ENCODE measurements at places on chromosomes 7 and 10.

DNA sequence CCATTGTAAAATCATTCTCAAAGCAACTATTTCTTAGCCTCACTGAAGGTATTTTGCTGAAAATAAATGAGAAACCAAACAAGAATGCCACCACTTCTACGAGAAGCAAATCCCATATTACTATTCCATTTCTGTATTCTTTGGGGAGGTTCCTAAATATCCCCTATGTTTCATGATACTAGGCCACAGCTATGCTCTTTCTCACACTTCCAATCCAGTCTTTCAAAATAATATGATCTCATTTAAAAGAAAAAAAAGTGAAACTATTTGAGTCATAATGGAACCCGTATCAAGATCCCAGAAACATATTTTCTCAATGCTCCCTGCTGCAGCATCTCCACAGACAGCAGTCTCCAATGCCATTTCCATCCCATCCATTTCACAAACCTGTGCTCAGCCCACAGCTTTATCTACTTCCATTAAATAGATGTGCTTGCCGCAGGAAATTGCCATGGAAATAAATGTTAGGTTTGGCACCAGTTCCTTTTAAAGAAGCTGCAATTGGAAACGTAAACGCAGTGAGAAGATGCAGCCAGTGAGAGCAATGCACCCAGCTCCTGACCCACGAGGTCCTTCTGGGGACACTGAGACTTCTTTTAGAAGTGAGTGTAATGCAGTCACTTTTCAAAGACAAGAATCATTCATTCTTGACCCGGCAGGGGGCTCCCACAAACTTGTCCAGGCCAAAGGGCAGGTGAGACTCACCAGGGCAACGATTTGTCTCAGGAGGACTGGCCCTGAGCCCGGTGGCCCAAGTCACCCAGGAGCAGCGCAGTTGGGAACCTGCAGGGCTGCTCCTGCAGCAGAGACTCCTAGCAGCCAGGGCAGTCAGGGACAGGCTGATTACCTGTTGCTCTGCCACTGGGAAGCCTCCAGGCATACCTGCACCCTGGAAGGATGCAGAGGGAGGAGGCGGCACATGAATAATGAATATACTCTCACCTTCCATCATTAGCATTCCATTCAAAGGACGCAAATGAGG, 99.6 kb downstream of the C10orf90 start:
- no peak for DNase-seq

DNA sequence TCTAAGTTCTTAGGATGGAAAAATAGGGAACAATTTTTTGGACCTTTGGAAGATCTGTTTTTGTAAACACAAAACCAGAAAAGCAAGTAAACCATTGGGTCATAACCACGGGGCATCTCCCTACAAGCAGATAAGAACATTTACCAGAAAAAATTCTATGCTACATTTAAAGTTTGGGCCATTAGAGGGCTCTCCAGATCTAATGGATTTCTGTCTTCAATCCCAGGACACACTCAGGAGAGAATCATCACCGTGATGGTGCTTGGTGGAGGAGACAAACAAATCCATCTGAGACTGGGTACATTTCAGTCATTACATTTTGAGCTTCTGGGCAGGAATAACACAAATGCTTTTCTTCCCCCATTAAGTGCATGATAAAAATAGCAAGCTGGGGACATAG, 178.4 kb upstream of the TARP start:
- DNase-seq, result no peak

DNA sequence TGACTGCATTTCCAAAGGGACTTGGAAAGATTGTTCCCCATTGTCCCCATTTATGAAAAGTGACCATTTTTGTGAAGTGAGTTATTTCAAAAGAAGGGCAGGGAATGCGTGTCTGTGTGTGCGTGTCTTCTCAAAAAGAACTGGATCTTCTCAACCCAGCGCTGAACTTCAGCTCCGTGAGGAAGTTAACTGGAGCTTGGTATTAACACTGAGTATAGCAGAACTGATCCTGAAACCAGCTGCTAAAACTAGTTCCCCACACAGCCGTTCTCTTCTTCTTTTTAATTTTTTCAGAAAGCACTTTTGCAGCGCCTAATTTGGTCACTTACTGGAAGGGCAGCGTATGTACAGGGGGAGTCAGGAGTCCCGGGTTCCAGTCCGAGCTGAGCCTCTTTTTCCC, 45.8 kb upstream of the PLEKHA1 start:
- DNase-seq, result no peak

DNA sequence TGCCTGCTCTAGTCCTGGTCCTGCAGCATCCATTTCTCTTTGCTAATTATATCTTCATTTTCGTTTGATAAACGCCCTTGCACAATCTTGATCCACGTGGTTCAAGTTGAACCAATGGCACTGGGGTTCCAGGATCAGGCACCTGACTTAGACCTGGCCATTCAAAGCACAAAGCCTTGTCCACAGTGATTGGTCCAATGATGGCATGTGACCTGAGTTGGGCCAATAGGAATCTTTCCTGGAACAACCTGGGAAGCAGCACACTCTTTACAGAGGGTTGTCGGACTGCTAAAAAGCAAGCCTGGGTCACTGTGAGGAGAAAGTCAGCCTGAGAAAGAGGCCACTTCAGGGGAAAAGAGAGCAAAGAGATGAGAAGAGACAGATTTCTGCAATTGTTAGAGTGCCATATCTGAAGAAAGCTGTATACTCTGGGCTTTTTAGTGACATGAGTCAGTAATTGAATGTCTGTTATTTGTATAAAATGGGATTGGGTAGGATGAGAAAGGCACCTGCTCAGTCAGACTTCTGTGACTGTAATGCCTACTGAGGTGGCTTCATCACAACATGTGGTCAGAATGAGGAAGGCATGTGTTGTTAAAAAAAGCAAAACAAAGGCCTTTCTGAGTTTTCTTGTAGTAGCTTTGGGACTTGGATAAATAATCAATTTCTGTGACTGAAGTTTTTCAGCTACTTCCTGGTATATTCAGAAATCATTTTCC, 4.4 kb upstream of the STEAP4 start:
- no peak for DNase-seq

DNA sequence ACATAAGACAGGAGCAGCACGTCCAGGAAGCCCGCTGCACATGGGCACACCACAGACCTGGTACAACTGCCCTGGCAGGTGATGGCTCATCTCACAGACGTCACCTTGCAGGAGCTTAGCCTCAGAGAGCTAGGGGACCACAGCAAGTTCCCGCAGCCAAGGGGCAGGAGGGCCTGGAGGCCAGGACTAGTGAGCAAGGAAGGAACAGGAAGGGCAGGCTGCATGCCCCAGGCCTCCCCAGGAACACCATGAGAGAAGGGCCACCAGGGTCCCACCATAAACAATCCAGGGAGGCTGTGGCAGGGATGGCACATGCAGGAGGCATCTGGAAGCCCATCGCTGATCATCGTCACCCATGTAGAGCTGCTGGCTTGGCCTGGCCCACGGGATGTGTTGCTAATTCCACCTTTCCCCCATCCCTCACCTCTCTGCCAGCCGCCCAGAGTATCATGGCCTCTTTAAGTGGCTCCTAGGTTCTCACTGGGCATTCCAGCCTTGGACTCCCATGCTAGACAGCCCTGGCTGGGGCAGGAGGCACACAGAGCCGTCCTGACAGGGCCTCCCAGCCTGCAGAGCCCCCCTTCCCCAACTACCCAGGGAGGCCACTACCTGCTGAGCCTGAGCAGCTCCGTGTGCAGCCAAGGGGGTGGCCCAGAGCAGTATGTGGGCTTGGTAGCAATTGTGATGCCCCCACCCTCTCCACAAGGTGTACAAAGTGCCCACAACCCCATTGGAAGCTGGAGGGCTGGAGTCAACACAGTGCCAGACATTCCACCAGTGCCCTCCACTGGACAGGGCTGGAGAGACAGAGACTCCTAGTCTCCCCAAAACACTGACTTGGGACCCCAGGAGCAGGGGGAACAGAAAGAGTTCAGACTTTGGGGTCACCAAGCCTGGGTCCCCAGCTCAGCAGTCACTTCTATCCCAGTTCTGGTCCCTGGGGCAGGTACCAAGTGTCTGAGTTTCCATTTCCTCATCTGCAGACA, 35.5 kb downstream of the GRID1 start:
- no peak for DNase-seq

GRCh38 chr7:117639966-117640365, 160.1 kb downstream of the CFTR start:
- no peak for DNase-seq

DNA sequence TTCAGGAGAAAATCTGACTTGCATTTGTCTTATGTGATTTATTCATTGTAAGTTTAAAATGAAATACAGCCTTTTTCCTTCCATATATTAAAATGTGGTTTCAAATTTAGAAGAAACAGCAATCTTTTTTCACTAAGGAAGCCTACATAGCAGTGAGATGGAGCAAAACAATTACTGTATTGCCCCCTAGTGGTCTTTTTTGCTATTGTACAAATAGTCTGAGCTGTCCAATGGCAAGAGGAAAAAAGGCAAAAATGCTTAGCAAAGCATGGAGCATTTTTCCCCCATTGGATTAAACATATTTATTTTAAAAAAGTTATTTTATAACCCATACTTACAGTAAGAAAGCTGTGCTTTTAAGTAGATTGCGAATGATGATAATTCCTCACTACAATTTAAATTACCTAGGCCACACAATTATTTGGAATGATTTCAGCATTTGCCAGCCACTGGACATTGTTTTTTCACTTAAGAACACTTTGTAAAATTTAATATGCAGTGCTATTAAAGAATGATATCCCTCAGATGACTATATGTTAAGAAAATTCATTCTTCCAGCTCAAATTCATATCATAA, 119.5 kb downstream of the CPED1 start:
- no peak for DNase-seq

DNA sequence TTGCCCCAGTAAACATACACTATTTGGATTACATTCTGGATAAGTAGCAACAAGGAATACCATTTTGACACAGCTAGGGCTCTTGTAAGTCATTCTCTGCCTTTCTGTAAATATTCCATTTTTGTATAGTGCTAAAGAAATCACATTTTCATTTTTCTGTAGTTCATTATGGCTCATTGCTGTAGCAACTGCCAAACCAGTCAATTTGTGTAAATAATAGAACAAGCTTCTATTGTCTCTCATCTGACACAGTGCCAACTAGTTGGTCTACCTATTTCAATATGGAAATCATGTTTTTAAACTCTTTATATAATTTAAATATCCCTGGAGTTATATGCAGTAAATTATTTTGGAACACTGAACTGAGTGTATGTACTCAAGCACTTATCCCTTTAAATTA, 193.7 kb downstream of the RELN start:
- DNase-seq, result no peak

- DNase-seq, result no peak
These were observed 23.0 kb downstream of the AMZ1 start for GRCh38 chr7:2710901-2711551.

- DNase-seq, result no peak
These were observed 182.2 kb upstream of the INHBA start for GRCh38 chr7:41885078-41885477.

DNA sequence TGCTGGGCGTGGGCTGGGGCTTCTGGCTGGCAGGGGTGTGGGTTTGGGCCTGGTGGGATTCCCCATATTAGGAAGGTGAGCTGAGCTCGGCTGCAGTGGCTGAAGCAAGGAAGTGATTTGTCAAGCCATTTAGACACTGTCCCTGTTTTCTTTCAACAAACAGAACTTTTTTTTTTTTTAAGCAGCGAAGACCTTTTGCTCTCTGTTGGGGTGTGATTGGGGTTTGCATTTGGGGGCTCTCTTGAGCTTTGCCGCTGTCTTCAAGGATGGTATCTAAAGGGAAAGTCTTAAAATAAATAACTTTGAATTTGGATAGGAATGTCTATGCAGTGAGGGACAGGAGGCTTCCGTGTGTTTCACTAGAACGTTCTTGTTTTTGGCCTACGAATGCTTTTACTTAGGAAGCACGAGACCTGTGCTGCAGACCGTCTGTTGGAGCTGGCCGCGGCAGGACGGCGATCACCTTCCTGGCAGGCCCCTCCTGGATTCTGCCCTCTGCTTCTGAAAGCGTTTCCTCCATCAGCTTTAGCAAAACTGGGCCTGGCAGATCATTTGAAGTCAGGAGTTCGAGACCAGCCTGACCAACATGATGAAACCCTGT, 43.9 kb downstream of the FOXK1 start:
- DNase-seq, result no peak

- DNase-seq, result no peak
These were observed 33.8 kb downstream of the RAMP3 start for GRCh38 chr7:45191396-45191795.

DNA sequence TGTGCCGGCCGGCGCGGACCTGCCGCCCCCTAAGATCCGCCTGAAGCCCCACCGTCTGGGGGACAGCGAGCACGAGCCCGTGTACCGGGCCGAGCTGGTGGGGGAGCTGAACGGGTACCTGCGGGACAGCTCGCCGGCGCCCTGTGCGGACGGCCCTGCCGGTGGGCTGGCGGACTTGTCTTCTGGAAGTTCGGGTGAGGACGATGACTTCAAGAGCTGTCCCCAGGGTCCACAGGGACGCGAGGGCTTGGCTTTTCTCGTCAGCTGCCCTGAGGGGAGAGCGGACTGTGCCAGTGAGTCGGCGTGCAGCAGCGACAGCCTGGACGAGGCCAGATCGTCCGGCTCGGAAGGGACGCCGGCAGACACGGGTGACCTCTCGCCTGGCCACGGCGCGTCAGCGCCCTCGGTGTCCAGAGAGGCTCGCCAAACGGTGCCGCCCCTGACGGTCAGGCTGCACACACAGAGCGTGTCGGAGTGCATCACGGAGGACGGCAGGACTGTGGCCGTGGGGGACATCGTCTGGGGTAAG, 8.5 kb downstream of the PWWP2B start:
- no peak for DNase-seq

- no peak for DNase-seq
These were observed 67.3 kb downstream of the APBB1IP start for GRCh38 chr10:26505491-26505890.

- DNase-seq, result no peak
These were observed 608.0 kb downstream of the PHTF2 start for GRCh38 chr7:78406531-78406930.

DNA sequence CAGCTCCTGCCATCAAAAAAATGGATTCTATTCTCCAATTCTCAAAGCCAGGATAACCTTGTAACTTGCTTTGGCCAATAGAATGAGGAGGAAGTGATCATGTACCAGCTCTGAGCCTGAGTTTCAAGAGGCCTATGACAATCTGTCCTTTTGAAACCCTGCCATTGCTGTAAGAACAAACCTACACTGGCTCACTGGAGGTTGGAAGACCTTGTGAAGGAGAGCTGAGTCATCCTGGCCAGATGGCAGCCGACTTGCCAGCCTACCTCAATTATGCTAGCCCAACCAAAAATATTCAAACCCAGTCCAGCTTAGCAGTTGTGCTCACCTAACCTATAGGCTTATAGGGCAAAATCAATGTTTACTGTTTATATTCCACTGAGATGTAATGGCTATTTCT, 93.0 kb downstream of the HGF start:
- no peak for DNase-seq

DNA sequence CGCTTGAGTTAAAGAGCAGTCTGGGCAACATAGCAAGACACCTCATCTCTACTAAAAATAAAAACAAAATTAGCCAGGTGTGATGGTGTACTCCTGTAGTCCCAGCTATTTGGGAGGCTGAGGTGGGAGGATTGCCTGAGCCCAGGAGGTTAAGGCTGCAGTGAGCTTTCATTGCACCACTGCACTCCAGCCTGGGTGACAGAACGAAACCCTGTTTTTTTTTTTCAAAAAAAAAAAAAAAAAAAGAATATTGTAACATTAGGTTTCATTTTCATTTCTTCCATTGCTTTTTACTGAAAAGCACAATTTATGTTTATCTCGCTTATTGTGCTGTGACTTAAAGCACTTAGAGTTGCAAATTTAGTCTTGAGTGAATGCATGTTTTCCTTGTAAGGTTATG, 80.0 kb downstream of the MLLT10 start:
- no peak for DNase-seq

- no peak for DNase-seq
These were observed 79.1 kb downstream of the VTI1A start for GRCh38 chr10:112526139-112526538.

Measured in stimulated activated CD8-positive, alpha-beta memory T cell treated with anti-CD3 and anti-CD28 coated beads, Interleukin-4, amount 100 ng/mL, for 4 hours (primary cell).